ENCODE measurements at places on chromosomes 5 and 9.

DNA sequence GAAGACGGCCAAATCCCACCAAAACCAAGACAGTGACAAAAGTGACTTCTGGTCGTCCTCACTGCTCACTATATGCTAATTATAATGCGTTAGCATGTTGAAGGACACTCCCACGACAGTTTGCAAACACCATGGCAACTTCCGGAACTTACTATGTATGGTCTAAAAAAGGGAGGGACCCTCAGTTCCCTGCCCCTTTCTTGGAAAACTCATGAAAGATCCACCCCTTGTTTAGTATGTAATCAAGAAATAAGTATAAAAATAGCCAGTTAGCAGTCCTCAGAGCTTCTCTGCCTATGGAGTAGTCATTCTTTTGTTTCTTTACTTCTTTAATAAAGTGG lies 9.5 kb downstream of the FCN2 start:
- no peak for DNase-seq

GRCh38 chr9:135500525-135501260 lies at the start of gene MRPS2:
Gene MRPS2 (plus strand): TSS chr9:135500682. CDS start chr9:135500711, 29 bp downstream.
- peak; percentile 95 for DNase-seq

- no peak for DNase-seq
These were observed 26.8 kb upstream of the TNFAIP8 start for GRCh38 chr5:119328753-119329602.

DNA sequence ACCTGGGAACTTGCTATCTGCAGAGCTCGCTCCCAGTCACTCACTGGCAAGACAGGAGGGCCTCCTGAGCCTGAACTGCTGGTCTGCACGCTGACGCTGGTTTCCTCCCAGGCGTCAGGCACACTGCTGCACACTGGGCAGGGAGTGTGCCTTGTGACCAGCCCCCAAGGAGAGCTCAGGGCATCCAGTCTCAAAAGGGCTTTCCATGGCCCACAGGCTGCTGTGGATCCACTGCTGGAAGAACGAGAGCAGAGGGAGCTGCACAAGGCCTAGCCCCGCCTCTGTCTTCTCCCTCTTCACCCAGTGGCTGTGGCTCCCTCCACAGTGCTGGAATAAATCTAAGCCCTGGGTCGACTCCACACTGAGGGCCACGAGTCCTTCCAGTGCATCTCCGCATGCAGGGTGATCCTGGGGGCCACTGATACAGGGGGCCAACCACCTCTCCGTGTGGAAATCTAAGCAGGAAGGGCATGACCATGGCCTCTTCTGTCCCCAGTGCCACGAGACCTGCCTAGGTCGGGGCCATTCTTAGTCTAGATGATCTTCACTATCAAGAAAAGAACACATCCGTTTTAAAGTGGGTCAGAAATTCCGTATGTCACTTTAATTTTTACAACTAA lies 93.6 kb downstream of the CAMSAP1 start:
- no peak for DNase-seq

DNA sequence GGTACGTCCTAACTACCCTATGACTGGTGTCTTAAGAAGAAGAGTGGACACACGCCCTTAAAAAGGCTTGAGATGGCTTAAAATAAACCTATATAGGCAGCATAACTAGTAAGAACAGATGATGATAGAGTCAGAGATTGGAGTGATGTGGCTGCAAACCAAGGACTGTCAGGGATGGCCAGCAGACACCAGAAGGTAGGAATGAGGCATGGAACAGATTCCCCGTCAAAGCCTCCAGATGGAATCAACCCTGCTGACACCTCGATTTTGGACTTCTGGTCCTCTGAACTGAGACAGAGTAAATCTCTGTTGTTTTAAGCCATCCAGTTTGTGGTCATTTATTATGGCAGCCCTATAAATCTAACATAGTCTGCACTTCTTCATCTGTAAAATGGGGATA lies 7.4 kb downstream of the TMOD1 start:
- DNase-seq = no peak

- no peak for DNase-seq
These were observed 217.0 kb upstream of the NREP start for GRCh38 chr5:111973961-111974360.

DNA sequence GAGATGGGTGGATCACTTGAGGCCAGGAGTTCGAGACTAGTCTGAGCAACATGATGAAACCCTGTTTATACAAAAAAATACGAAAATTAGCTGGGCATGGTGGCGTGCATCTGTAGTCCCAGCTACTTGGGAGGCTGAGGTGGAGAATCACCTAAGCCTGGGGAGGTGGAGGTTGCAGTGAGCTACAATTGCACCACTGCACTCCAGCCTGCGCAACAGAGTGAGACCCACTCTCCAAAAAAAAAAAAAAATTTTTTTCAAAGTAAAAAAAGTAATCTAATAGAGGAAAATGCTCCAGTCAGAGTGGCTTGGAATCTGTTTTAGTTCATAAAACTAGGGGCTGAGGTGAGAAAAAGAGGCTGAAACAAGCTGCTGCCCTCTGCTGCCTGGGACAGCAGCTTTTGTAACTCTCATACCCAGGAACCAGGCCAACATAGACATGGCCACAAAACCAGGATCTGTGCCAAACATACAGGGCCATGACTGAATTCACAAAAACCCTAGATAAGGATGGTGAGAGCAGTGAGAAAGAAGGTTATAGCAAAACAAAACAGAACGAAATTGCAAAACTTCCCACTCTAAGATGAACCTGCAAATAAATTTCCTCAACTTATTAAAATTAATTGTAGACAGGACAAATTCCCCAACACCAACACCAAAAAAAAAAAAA lies 13.1 kb upstream of the DCAF12 start:
- DNase-seq = peak; percentile 58

All from BE2C (cell line).